Small intestine (tissue), 16 donors: ENCODE measurements at places on chromosomes 6 and 20. TPM values are rescaled to one million over a fixed set of nuclear protein-coding genes. Genes with fewer than 3 reads are reported as not detected.
A peak's percentile ranks its signal among the peaks of the same experiment; 100 is the strongest.

DNA sequence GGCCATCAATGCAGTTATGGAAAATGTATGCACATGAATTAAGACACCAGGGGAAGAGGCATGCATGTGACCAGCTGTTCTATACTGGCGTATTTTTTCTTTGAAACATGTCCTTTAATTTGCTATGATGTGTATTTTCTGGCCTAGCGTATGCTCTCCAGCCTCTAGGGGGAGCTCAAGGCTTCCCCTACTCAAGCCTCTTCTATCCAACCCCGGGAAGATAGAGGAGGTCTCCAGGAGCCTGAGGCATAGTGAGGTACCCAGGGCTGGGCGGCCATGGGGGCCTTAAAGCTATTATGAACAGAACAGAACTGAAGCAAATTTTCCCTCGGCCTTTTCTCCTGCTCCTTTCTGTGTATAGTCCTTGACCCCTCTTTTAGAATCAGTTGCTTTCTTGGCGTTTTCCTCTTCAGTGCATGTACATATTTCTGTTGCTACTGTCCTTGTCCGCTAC, 528.9 kb downstream of the MAFB start:
- peak; percentile 63 for DNase-seq

DNA sequence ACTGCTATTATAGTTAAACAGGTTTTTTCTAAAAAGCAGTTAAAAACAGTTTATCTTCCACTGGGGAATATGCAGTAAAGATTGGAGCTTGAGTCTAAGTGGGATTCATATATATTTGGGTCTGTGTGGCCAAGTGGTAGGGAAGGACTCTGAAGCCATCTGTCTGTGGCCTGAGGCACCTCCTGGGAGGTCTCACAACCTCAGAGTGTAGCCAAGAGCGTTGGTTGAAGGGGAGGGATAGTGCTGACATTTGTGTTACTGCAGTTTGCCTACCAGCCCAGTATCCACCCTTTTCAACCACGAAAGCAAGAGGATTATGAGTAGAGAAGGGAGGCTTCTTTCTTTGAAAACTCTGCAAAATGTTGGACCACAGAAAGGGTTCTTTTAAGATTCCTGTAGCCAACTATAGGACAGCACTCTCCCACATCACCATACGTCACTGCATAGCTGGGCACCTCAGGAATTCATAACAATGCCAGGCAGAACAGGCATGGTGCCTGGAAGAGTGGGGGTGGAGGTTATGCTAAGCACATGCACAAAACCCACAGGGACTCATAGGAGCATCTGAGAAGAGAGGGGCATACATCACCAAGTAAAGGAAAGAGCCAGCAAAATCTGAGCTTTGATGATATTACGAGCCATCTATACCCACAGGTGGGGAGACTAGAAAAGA, 90.5 kb upstream of the HEY2 start:
- no peak for DNase-seq

GRCh38 chr6:30719356-30719755, 796 bp upstream of the TUBB start:
- DNase-seq = no peak

DNA sequence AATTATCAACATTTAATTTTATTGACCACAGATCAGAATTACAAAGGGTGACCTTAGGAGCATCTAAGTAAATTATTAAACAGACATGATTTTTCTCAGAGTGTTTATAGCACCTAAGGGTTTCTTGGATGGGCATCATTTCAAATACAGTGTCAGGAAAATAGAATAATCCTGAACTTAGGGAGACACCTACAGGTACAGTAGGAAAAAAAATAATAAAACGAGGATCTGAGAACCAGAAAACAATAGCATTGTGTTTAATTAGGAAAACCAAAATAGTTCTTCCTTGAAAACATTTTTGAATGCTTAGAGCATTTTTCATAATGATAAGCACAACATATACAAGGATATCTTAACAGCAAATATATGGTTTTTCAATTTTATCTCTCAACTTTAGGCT, 39.2 kb downstream of the MMUT start:
- DNase-seq = no peak

TINAG gene
- polyA plus RNA-seq = 13.4 TPM

DNA sequence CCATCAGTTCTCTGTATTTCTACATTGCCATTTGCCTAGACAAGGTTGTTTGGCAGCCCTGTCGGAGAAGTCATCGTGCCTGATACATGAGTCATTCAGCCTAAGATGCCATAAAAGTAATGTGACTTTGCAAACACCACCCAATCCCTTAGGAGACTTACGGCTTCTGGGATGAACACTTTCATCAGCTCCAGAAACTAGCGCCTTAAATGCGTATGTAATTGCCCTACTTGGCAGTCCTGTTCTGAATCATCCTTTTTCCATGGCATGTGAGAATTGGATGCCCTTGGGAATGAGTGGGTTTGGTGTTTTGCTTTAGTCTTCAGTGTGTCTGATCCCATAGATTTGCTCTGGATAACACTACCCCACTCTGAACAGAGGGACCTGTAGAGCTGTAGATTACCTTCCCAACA, 158.5 kb downstream of the SASH1 start:
- DNase-seq = peak; percentile 51

VWA7 gene
- 11.9 TPM for polyA plus RNA-seq

DNA sequence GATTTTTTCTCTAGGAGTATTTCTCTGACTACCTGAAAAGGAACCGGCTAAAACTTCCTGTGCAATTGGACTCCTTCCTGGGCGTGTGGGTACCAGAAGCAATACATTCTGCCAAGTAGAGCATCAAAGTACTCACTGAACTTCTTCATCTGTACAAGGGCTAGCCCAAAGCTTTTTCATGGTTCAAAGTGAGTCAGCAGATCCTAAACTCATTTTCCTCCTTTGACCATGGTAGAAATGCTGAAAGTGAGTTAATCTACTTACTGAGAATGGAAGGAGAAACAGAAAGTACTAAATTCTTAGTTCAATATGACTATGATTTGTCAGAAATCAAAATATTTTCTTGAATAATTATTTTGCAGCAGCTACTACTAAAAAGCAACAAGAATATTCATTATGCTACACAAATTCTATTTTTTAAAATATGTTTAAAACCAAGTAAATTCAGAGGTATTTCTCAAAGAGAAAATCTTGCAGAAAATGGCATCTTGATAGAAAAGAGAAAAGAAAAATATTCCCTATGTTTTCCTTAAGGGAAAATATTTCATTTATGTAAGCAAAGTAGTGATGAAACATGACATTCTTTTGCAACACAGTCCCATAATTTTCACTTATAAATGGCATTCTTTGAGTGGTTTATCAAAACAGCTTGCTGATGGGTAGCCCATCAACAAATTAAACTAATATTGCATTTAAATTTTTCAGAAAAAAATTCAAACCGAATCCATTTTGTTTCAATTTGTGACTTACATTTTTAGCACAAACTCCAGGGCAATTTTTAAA, 3.7 kb upstream of the BEND6 start:
- no peak for DNase-seq

DNA sequence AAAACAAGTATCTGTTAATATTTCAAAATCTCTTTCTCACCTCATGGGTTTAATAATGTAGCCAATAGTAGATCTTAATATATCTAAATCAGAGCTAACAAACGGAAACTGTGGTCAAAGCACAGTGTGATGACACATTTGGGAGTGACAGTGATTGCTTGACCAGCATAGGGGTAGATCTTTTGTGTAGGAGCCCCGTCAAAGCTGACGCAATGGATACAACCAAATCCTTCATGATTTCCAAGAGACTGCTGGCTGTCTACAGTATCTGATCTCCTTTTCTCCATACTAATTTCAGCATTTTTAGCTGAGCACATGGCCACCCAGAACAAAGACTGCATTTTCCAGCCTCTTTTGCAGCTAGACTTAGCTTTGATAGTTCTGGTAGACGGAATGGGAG, 299.3 kb upstream of the ECI2 start:
- no peak for DNase-seq

DNA sequence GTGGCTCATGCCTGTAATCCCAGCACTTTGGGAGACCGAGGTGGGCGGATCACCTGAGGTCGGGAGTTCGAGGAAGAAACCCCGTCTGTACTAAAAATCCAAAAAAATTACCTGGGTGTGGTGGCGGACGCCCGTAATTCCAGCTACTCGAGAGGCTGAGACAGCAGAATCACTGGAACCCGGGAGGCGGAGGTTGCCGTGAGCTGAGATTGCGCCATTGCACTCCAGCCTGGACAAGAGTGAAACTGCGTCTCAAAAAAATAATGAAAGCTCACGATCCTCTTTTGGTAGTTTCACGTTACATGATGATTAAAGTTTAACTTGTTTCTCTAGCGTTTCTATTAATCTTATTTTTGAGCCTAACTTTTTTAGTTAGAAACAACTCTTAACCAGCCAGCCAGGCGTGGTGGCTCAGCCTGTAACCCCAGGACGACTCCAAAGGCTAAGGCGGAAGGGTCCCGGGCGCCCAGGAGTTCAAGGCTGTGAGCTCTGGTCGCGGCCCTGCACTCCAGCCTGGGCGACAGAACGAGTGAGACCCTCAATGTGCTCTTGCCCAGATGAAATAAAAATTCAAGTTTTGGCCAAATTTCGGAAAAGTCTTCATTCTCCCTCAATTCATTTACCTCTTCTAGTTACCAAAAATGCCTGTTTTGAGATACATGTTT, 1.2 kb upstream of the WRNIP1 start:
- no peak for DNase-seq

DNA sequence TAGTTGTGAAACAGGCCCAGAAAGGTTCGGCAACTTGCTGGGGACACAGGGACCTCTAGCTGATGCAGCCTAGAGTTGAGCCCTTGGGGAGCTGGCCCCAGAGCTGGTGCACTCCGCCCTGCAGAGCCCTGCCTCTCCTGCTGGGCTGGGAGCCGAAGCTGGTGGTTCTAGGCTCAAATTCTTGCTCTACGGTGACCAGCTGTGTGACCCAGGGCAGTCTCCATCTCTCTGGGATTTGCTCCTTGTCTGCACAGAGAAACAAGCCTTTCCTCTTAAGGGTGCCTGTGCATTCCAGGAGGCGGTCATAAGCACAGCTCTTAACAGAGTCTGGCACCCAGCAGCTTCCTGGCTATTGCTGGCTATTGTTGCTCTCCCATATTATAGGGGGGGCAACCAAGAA, 47.4 kb downstream of the RBM38 start:
- DNase-seq = no peak

DNA sequence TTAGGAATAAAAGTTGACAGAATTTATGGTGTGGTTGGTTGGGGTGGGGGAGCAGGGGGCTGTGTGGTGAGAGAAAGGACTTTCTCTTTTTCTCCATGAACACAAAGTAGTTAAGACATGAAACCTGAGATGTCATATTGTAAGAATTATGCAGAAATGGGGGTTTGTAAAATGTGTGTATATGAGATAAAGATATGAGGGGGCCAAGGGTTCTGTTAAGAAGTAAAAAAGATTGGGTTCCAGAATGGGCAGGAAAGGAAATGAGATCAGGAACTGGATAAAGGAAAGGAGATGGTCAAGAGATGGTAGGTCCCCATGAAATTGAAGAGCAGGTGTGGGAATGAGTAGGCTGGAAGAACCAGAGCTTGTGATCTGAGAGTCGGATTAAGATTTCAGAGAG, 9.7 kb downstream of the RNF146 start:
- DNase-seq = no peak

DNA sequence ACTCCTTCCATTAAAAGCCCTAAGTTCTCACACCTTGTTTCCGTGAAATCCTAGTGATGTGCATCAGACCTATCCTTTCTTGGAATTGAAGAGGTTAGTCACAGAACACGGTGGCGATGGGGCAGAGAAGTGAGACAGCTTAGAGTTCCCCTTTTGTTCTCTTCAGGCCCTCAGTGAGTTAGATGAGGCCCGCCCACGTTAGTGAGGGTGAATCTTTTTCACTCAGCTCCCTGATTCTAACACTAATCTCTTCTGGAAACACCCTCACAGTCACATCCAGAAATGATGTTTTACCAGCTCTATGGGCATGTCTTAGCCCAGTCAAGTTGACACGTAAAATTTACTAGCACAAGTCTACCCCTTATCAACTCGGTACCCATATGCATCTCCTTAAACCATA, 172.7 kb upstream of the NOX3 start:
- no peak for DNase-seq

- DNase-seq = no peak
Measured at GRCh38 chr6:118740372-118740771, 89.0 kb upstream of the CEP85L start.

FERMT1 gene
- 25.2 TPM for polyA plus RNA-seq

BANF2 gene
- not detected for polyA plus RNA-seq

- DNase-seq = peak; percentile 98
Measured at GRCh38 chr6:125821825-125822281, 31.1 kb downstream of the NCOA7 start.

GRCh38 chr6:134564705-134565104, 246.8 kb upstream of the SGK1 start:
- DNase-seq = no peak

SEL1L2 gene
- not detected for polyA plus RNA-seq

- no peak for DNase-seq
Measured at GRCh38 chr6:84635081-84635761, 129.2 kb downstream of the TBX18 start.
